Stimulated activated CD4-positive, alpha-beta T cell treated with anti-CD3 and anti-CD28 coated beads, Interleukin-2, amount 100 ng/mL, for 4 hours (primary cell): ENCODE measurements at places on chromosomes 3 and 15.

- DNase-seq = no peak
Measured at GRCh38 chr15:77034695-77035489, 36.0 kb downstream of the TSPAN3 start.

DNA sequence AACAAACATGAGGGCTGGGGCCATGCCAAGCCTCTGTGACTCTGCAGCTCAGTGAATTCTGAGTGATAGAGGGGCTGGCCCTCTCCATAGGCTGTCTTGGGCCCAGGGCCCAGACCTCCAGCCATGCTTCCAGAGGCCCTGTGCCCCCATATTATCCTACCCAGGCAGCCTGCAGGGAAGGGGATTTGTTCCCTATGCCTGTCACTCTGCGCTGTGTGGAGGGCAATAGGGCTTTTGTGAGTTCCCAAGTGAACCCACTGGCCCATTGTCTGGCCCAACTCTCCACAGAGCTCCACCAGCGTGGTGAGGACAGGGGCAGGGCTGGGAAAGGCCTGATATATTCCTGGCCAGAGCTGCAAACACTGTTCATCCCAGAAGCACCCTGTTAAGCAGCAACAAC lies 113.2 kb downstream of the EPHB1 start:
- no peak for DNase-seq

- no peak for DNase-seq
Measured at GRCh38 chr3:25686766-25687165, 22.1 kb upstream of the TOP2B start.

DNA sequence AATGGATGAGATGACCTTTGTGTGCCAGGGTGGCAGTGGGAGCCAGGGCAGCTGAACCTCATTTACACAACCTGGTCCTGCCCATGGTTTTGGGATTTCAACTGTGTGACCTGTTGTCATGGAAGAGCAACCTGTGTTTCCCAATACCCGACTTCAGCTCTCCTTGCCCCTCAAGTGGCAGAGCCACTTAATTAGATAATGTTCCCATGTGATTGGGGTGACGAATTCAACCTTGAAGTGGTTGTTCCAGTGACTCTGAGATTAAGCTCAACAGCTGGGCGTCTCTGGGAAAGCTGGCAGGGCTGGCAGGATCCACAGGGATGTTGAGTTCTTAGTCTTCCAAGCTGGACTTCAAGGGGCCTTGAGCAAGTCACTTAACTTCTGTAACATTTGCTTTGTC lies 71.0 kb downstream of the THSD4 start:
- no peak for DNase-seq

GRCh38 chr3:149881879-149882278 lies 68.9 kb downstream of the RNF13 start:
- no peak for DNase-seq

DNA sequence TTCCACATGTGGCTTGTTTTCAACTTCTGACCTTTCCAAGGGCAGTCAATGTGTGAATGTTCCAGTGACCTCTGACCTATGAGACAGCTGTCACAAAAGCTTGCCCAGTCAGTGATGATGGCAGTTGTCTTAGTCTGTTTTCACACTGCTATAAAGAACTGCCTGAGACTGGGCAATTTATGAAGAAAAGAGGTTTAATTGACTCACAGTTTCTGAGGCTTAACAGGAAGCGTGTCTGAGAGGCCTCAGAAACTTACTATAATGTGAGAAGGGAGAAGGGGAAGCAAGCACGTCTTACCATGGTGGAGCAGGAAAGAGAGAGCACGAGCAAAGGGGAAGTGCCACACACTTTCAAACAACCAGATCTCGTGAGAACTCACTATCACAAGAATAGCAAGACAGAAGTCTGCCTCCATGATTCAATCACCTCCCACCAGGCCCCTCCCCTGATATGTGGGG lies 95.6 kb downstream of the ECT2 start:
- no peak for DNase-seq

- no peak for DNase-seq
Measured at GRCh38 chr3:138941259-138941885, 5.6 kb downstream of the FOXL2 start.

- DNase-seq = no peak
Measured at GRCh38 chr15:70566047-70566835, 197.1 kb downstream of the UACA start.

GRCh38 chr15:76588811-76589747 lies 252.5 kb downstream of the ISL2 start:
- no peak for DNase-seq

DNA sequence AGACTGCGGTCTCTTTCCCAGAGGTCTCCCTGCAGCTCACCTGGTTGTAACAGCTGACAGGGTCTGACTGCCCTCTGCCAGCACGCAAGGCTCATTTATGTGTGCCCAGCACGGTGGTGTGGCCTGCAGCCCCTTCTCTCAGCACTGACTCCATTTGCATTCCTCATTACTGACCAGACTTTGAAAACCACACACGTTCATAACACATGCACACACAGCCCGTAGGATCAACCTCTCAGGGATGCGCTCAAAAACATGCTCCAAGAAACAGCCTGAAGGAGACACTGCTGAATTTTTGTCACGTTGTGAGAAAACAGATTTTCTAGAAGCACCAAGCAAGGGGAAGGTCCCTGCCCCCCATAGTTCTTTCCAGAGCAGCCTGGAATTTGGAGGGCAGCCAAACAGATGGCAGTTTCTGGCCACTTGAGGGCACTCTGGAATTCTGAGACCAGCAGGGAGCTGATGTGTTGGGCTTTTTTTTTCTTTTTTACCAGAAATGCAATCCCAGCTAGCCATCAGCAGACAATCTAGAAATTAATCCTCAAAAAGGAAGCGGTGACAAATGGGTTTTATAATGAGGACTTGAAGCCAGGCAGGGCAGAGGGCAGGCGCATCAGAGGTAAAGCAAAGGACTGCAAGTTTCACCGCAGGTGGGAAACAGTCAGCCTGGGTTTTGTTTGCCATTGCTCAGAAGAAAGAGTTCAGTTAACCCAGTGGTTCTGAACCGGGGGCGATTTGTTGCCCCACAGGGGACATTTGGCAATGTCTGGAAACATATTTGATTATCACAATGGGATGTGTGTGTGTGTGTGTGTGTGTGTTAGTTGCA lies 170.5 kb upstream of the PROK2 start:
- DNase-seq = peak; percentile 3

DNA sequence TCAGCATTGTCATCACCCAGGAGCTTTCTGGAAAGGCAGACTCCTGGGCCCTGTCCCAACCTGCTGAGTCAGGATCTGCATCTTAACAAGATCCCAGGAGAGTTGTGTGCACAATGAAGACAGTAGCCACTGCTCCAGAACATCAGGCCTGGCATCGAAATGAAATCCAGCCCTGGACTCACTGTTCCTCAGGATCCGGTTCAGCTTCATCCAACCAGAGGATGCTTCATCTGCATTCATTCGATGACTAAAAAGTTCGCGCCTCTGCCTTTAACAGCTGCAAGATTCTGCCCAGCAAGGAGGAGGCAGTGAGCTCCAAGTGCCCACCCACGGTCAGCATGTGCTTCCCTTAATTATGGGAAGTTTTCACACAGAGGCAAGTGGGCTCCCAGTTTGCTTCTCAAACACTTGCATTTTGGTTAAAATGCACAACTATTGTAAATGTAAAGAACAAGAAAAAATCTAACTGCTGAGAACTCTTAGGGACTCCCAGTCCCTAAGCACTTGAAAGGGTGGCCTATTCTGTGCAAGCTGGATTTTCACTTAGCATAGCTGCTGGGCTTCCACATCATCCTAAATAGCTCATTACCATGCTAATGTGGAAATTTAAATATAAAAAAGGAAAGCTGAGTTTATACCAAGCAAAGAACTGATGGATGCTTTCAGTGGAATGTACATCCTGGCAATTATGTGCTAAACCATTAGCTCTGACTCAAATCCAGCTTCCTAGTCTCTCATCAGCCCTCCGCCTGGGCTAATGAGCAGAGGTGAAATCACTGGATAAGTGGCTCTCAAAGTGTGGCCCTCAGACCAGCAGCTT lies 25.5 kb upstream of the ESYT3 start:
- no peak for DNase-seq

DNA sequence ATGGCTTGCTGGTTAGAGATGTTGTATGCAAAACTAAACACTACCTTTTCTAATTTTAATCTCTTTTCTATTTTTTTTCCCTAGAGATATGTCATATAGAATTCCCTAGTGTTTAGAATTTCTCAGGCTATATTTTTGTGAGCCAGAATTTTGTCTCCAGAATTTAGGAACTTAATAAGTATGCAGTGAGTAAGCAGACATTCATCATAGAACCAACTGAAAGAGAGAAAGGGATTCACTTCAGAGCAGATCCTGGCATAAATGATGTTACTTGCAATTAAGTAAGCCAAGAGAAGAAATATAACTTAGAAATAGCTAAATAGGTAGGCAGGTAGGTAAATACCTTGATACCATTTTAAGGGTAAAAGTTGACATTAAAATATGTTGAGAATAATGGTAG lies 288.9 kb downstream of the ZNF385D start:
- DNase-seq = no peak

GRCh38 chr3:108062051-108062450 lies 28.8 kb downstream of the CD47 start:
- DNase-seq = no peak

GRCh38 chr15:43941555-43941954 lies 114.8 kb downstream of the WDR76 start:
- no peak for DNase-seq
